NCI-H1417 (cell line): ENCODE measurements at places on chromosomes 4 and X.
A peak's percentile ranks its signal among the peaks of the same experiment; 100 is the strongest.

- no peak for DNase-seq
Measured at GRCh38 chr4:6964858-6965257, 55.2 kb downstream of the TBC1D14 start.

GRCh38 chr4:169438057-169438480, 167.3 kb upstream of the SH3RF1 start:
- DNase-seq, result no peak

DNA sequence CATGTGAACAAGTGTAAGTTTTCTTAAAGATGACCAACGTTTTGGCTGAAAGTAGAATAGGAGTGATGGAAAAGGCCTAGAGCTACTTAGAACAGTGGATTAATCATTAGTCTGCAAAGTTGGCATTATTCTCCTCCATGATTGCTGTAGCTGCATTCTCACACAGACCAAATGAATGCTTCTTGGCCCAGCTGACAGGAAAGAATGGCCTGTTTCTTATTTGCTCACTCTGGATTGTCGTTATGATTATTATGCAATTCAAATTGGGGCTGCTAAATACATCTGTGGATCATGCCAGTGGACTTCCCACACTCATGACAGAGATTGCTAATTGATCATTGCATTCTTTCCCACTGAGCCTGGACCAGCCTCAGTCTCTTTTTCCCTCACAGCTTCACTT, 285.0 kb downstream of the STIM2 start:
- DNase-seq, result no peak

GRCh38 chrX:145881175-145881995, 63.8 kb downstream of the SLITRK2 start:
- no peak for DNase-seq

DNA sequence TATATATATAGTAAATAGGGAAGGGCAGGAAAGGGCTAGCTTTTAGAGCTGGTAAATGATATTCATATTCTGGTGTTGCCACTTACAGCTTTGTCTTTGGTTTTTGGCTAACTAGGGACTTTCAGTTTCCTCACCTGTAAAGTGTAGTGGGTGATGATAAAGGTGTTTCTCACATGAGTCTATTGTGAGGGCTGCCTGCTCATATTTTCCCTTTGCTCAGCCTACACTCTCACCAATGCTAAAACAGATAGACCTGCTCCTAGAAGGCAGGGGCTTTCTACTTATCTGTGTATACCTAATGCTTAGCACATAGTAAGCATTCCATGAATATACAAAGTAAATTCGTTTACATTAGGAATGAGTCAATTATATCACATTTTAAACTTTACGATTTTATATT, 137.2 kb upstream of the HS3ST1 start:
- no peak for DNase-seq

DNA sequence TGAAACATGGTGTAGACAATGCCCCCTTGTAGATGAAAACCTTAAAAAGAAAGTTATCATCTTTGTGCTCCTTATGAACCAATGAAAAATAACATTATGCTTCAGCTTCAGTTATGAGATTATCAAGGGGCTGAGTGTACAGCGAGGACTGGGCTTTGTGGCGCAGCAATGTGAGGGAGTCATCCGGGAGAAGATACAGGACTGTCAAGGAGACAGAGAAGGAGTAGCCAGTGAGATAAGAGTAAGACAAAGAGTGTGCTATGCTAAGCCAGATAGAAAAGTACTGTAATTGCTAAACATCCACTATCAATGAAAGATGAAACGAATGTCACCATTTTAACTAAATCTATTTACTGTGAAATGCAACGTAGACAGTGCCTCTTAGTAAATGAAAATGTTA, 3.6 kb upstream of the KLHL15 start:
- DNase-seq, result no peak

DNA sequence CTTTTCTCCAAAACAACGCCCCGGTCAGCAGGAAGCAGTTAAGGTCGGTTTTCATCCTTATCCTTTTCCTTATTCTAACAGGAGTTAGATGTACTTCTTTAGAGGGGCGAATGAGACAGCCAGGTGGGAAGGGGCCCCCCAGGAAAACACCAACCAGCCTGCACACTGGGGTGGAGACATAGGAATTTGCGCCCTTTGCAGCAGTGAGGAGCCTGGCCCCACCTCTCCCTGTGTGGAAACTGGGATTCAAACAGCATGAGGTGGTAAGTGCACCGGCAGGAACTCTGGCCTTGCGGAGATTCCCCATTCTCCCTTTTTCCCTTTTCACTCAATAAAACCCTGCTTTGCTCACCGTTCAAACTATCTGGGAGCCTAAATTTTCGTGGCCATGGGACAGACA, 8.0 kb upstream of the FAM47C start:
- no peak for DNase-seq

- peak; percentile 45 for DNase-seq
Measured at GRCh38 chr4:90718931-90719330, 591.7 kb downstream of the CCSER1 start.
